Activated T-cell treated with anti-CD3 and anti-CD28 coated beads, Interleukin-2, amount 50 U/mL, for 4 hours (primary cell): ENCODE measurements at places on chromosomes 1 and 21.

DNA sequence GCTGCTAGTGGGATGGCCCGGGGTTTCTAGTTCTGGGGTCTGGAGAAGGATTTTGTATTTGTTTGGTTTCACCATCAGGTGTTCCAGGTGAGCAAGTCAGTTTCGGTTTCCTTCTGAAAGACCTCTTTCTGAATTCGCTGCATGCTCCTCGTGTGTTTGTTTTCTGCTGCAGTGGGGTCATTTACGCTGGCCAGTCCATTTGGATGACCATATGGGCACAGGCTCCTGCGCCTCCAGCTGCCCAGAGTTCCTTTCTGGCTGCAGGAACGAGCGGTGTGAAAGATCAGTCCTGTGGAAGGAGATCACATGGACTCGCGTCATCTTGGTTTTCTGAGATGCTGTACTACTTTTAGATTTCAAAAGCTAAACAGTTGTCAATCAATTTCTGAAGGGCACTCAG lies 83.7 kb upstream of the GCLM start:
- no peak for DNase-seq

DNA sequence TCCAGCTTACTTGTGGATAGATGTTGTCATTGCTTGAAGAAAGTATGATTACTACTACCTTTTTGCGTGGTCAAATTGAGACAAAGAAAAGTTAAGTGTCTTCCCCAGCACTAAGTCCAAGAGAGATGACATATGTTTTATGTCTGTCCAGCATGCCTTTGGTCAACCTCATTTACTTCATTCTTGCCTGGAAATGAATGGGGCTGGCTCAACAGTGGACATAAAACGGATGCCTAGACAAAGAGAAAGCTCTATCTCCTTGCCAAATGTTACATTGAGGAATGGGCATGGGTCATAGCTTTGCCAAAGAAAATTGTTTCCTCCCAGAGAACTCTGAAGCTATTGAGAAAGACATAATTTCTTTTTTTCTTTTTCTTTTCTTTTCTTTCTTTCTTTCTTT lies 82.4 kb upstream of the PLPPR4 start:
- no peak for DNase-seq

- no peak for DNase-seq
These were observed 12.1 kb downstream of the LGR6 start for GRCh38 chr1:202205523-202206190.

GRCh38 chr1:248622570-248623001 lies 12.3 kb downstream of the OR2T11 start:
- DNase-seq: no peak

DNA sequence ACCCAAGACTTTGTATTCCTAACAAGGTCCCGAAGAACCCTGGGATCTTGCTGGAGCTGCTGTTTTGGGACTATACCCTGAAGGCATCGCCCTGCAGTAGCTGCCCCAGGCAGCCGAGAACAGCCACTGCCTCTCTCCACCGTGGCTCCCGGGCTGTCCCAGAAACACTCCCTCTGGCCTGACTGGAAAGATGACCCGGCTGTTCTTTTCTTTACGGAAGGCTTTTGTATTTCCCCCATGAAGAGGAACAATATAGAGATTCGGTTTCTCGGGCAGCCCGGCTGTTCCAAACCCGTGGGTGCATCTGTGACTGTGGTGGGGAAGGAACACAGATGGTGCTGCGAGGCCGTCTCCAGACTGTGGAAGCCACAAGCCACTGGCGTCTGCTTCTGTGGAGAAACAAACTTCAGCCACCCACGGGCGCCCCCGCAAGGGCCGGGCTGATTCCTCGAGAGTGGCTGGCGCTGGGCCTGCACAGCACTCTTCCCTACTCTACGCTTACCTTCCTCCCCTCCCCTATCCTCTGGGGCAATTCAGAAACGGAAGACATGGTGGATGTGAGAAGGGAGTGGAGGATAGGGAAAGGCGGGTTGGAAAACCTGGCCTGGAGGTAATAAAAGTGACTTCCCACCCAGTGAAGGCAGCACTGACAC lies 33.7 kb upstream of the VASH2 start:
- no peak for DNase-seq

DNA sequence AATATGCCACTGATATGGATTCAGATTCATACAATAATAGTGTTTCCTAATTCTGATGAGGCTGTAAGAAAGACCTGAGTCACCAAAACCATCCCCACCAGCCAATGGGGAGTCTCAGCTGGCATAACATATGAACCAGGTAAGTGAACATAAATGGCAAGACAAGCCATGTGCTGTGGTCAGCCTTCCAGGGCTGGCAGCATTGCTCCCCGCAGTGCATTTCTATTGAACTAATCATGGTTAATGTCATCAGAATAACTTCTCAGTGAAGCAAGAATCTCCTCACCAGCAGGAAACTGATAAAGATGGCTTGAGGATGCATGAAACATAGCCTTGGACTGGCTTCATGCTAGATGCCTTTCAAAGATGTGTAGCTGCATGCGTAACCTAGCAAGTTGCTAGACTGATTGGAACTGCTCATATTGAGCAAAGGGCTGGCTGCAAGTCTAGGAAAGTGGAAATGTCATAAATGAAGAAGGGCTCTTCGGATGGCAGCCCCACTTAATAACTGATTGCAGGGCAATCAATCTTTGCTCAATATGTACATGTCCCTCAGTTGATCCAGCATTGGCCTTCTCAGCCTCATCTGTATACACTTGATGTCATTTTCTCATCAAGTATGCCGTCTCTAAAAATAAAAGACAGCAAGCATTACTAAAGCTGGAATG lies 88.0 kb downstream of the NTNG1 start:
- no peak for DNase-seq

- DNase-seq: no peak
These were observed 75.6 kb downstream of the TAS1R2 start for GRCh38 chr1:18783705-18784481.

GRCh38 chr1:209929751-209930150 lies 8.3 kb upstream of the SYT14 start:
- no peak for DNase-seq

GRCh38 chr1:184806296-184806721 lies 51.7 kb upstream of the EDEM3 start:
- no peak for DNase-seq
